ENCODE measurements at places on chromosomes 7 and 10. TPM values are rescaled to one million over a fixed set of nuclear protein-coding genes. Genes with fewer than 3 reads are reported as not detected.
A peak's percentile ranks its signal among the peaks of the same experiment; 100 is the strongest.

C10orf95 gene
- not detected for total RNA-seq

MYOF gene
- 128 TPM for total RNA-seq

LRRC4 gene
- total RNA-seq: not detected

- DNase-seq: no peak
Measured at GRCh38 chr10:86449926-86450558, 71.5 kb downstream of the WAPL start.

DNA sequence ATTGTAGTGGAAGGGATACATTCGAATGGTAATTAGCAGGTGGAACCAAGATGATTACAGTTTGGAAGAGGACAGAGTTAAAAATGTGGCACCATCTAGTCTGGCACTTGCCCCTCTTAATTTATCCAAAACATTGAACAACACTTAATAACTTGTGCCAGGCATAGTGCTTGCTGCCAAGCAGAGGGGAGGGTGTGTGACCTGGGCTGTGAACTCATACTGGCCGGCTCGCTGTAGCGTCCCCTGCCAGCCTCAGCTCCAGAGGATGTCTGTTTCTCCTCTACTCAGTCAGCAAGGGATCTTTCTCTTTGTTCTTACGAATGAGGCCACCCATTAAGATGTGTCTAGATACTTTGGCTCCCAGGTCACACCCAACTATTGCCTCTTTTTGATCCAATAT is 179.4 kb upstream of the INHBA start:
- no peak for DNase-seq

GRCh38 chr10:28592953-28593352 is 60.0 kb downstream of the WAC start:
- peak; percentile 52 for DNase-seq

NPFFR1 gene
- total RNA-seq: not detected

DNA sequence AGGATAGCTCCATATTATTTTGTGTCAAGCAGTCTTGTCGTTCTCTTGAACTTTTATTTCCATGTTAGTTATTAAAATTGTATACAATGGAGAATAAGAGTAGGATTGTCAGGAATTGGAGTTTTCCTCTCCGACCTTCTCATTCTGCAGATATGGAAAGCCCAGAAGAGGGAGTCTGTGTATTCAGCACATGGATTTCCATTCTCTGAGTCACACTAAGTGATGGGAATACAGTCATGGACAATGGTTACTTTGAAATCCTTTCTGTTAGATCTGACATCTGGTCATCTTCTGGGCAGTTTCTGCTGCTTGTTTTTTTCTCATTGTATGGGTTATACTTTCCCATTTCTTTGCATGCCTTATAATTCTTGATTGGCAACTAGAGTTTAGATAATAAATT is 5.0 kb upstream of the TASOR2 start:
- peak; percentile 15 for DNase-seq

Measured in M059J (cell line).